ENCODE measurements at places on chromosomes 7 and 10.

DNA sequence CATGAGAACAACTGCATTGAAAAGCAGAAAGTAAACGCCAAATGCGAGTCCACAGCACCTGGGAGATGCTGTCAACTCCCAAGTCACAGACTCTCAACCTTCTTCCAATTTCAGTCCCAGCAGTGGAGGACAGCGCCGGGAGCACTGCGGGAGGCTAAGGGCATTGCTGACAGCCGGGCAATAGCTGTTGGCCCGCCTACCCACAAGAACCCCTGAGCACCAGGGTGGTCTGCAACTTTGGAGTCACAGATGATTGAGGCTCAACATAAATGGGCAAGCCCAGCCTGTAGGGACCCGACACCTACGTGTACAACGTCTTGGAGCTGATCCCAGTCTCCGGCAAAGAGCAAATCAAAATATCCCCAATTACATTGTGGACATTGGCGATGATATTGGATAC, 262.9 kb downstream of the TCERG1L start:
- no peak for DNase-seq

DNA sequence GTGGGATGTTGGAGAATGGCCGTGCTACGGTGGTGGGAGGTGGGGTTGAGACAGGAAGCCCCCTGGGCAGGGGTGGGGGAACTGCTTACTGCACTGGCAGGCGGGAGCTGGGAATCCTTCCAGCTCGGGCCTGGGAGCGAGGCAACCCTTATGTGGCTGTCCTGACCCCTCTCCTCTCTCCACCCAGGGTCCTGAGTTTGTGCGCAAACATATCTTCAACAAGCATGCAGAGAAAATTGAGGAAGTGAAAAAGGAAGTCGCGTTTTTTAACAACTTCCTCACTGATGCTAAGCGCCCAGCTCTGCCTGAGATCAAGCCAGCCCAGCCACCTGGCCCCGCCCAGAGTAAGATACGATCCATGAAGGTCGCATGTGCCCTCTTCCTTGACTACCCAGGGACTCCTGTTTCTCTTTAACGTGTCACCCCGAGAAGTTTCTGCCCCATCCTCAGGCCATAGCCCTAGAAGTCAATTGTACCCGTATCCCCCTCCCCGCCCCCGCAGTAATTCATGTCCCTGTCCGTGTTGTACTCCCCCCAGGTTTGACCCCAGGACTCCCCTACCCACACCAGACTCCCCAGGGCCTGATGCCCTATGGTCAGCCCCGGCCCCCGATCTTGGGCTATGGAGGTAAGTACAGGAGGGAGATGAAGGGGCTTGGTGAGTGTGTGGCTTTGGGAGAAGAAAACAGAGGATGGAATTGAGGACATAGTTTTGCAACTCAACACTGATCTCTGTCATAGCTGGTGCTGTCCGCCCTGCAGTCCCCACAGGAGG, 1.8 kb downstream of the UFSP1 start:
- DNase-seq = no peak

- DNase-seq = no peak
These were observed 156.4 kb downstream of the ARID5B start for GRCh38 chr10:62057850-62058249.

DNA sequence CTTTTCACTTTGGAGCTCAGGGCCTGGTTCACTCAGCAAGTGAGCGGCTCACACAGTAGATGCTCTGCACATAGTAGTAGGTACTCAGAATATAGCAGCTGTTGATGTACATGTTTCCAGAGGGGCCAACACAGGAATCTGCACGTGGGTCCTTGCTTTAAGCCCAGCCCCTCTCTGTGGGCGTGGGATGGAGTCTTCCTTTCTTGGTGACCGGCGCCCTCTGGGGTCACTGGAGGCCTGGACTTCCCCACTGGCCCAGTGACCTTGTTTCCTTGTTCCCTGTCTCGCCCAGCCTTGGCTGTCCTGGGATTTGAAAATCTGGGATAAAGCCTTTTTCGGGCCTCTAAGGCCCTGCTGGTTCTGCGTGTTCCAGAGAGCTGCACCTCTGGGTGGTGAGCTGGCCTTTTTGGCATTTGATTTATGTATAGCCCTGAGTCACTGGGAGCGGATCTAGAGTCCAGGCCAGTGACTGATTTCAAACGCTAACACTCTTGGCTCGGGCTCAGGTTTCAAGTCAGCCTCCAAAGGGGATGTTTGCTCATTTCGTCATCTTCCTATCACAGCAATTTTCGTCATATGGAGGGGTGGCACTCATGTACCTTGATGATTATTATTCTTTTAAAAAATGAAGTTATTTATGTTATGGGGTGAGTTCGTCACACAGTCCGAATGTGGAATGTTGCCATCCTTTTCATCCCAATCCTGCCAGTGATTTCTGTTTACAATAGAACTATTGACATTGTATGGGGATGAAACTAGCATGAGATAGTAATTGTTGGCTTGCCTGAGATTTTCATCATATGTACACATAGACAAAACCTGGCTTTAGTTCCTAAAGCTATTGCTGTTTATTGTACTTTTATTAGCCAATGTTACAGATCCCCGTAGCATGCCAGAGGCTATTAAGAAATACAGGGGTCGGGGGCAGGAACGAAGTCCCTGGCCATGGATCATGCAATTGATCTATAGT, 65.5 kb downstream of the CUX1 start:
- DNase-seq = peak; percentile 100

GRCh38 chr7:2172311-2173188, 60.2 kb downstream of the MAD1L1 start:
- peak; percentile 94 for DNase-seq

- no peak for DNase-seq
These were observed 51.1 kb downstream of the NOD1 start for GRCh38 chr7:30427296-30428070.

DNA sequence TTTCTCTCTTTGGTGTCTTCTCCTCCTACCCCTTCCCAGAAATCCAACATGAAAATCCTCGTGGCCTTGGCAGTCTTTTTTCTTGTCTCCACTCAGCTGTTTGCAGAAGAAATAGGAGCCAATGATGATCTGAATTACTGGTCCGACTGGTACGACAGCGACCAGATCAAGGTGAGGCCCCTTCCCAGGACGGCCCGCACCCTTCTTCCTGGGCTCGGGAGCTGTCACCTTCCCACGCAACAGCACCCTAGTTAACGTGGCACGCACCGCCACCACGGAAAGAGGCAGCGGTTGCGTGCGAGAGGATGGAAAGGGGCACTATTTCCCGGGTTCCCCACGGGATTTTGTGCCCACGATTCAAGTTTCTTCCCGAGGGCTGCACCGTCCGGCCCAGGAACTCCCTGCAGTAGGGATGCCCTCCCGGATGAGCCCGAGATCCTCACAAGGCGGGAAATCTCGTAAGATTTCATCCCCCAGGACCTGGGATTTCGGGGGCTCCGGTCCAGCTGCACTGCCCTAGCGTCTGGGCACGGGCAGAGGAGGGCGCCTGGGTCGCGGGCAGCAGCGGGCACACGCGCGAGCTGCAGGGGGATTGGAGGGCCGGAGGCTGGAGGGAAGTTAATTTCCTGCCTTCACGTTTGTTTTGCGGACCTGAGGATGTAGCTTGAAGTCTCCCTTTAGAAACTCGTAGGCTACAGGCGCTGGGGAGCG, 834 bp downstream of the TAC1 start:
- no peak for DNase-seq

DNA sequence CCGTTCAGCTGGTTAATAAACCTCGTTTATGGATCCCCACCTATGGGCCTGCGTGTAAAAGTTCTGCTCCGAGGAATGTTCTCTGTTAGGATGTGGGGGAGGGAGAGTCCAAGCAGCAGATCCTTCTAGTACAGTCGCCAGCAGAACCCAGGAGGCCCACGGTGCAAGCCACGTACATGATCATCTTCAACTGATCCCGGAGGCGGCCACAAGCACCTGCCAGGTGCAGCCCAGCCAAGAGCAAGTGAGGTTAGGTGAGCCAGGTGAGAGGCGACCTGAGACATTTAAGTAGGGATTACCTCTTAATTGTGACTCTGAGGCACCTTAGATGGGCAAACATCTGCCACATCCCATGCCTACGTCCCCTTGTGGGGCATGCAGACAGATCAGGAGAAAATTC, 18.0 kb upstream of the FGFR2 start:
- no peak for DNase-seq

DNA sequence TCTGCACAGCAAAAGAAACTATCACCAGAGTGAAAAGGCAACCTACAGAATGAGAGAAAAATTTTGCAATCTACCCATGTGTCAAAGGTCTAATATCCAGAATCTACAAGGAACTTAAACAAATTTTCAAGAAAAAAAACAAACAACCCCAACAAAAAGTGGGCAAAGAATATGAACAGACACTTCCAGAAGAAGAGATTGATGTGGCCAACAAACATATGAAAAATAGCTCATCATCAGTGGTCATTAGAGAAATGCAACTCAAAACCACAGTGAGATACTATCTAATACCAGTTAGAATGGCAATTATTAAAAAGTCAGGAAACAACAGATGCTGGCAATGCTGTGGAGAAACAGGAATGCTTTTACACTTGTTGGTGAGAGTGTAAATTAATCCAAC, 7.1 kb upstream of the MKLN1 start:
- DNase-seq = no peak

DNA sequence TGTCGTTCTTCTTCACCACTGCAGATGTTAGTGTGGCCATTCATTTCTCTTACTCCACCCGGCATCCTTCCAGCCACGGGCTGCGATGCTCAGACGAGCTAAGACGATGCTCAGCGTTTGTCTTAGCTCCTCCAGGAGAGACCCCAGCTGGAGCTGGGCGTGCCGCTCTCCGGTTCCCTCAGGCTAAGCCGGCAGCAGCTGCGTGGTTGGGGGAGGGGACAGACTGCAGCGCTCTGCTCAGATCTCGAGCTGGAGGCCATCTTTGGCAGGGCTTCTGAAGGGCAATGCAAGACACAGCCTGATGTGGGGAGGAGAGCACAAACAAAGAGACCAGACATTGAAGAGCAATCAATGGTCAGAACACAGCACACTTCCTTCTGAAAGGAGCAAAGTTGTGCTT, 4.8 kb downstream of the INA start:
- peak; percentile 35 for DNase-seq

GRCh38 chr7:140926021-140926817, 1.5 kb upstream of the BRAF start:
- DNase-seq = no peak

DNA sequence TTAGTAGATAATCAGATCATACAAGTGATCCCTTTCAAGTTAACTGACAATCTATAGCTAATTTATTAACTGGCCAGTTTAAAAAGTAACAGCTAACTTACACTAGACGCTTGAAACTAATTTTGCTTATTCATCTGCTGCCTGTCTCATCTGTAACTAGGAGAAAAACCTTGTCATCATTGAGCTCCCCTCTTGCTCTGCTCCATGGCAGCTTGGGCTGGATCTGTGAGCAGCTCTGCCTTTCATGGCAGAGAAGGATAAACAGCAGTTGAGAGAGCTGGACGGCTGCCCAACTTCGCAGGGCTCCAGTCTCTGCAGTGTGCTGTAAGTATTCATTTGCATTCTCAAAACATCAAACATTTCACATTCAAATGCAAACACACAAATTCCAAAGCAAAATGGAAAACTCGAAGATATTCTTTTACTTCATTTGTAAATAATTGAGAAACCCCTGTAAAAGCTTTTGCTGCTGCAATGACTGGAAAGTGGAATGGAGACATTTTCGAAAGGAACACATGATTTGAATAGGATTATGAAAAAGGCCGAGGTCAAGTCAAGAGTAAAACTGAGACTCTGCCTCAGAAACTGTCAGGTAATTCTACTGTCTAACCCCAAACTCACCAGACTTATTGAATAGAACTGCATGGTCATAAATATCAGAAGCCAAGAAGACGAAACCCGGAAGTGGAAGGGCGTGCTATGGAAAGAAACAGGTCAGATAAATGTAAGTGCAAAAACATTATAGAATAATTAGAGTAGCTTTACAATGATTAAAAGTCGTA, 17.6 kb downstream of the SLC35B4 start:
- peak; percentile 68 for DNase-seq

DNA sequence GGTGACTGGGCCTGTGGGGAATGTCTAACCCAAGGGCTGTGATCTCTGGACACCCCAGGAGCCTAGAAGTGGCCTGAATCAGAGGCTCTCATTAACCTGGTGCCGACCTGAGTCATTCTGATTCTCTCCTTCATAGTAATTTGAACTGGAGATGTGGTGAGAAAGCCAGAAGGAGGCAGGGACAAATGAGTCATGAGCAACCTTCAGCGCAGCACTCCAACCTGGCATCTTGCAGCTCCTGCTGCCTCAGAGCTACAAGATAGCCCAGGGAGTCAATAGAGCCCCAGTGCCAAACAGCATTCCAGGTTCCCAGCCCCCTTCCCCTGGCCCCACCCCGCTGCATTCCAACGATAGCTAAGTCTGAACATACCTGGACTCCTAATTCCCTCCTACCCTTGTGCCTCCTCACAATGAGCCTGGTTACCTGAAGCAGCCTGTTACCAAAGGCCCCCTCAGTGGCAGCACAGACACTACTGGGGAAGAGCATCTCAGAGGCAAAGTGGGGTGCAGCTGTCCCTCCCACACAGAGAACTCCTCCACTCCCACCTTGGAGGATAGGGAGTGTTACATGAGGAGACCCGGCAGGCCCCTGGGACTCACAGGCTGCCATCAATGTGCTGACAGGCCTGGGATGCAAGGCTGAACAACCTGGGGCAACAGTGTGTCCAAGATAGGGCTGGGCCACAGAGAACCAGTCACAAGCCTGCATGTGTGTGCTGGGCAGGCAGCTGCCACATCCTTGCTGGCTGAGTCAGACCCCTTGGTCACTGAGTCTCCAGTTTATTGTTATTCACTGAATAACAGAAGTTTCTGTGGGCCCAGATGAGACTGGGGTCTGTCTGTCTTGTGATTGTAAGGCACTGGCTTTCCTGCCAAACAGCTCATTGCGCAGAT, 76.8 kb upstream of the LEP start:
- peak; percentile 83 for DNase-seq
